ENCODE measurements at places on chromosomes 3 and 15.

DNA sequence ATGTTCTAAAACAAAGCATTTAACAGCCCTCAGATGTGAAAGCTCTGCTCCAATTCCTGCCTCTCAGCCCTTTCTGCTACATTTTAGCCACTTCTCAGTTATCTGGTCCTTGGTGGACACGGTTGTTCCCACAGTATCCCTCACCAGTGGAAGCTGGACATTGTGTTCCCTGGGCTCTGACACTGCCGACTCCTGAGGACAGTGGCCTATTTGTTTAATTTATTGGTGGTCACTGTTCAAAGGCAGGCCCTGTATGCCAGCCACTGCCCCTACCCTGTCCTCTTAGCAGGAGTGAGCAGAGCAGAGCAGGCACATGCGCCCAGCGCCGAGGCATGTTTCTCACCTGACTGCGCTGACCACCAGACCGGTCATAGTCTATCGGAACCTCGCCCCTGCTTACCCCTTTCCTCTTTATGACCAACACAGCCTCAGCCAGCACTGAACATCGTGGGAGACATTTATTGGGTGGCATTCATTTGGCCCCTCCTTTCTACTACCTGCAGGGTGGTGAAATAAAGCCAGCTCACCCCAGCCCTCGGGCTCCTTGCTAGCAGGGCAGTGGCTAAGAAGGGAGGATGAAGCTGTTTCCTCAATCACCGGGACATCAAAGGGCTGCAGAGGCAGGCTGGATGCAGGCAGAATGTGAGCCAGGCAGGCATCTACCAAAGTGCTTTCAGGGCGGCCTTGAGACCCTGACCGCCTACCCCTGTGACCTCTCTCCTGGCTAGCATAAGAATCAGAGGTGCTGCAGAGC, 54.3 kb upstream of the HACD2 start:
- DNase-seq: no peak

- DNase-seq: no peak
These were observed 70.5 kb upstream of the SLC4A7 start for GRCh38 chr3:27554706-27555105.

DNA sequence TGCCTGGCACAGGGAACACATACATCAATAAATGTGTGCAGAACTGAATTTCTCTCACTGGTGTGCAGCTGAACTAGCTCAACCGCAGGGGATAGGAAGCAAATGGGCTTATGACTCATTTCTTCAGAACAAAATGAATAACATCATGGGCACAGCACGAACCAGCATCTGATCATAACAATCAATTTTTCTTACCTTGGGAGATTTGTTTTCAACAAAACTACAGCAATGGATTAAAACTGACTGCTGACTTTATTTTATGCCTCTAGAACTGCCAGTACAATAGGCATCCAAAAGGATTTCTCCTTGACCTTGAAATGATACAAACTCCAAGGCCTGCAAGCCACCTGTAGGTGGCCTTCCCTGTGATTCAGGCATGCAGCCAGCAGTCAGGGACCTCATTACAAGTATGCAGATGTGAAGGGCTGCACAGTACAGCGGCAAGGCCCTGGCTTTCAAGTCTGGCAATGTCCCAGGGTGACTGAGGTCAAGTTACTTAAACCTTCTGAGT, 26.1 kb downstream of the TAMM41 start:
- no peak for DNase-seq

DNA sequence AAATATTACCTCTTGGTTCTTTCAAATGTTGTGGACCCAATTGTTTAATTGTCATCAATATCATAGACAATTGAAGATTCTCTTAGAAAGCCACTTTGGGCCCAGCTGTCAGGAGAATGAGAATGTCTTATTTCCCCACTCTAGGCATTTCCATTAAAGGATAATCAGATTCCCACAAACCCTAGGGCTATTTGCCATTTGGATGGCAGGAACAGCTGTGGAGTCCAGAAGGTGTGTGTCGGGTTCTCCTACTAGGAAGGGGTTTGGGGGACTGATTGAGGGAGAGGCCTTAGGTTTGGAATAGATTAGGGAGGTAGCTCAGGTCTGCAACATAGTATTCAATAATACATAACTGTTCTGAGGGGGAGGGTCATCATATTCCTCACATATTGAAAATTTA, 35.2 kb upstream of the PLSCR5 start:
- peak; percentile 44 for DNase-seq

DNA sequence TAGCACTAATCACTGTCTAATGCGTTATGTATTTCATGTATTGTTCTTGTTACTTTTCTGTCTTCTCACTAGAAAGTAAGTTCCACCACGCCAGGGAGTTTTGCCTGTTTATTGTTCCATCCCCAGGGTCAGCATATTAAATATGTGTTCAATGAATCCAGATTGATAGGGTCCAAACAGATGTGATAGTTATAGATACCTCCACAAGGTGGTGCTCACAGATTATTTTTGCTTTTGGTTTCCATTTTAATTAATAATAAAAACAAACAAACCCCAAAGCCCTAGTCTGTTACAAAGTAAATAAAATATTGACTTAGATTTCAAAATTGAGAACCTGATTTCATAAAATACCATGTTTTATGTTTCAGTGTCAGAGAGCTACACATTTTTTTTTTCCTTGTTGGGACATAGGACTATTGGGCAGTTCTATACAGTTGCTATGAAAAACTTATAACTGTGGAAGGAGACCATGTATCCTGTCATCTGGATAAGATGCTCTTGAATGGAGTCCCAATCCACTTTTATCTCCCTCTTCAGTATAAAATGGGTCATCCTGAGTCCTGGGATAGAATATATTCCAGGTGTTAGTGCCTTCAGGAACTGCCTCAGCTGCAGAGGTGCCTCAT, 12.4 kb downstream of the OTOL1 start:
- DNase-seq: no peak

- DNase-seq: no peak
These were observed 196.4 kb downstream of the STT3B start for GRCh38 chr3:31729082-31729481.

- DNase-seq: no peak
These were observed 202.8 kb downstream of the RSRC1 start for GRCh38 chr3:158312560-158313141.

- DNase-seq: no peak
These were observed 10.6 kb upstream of the LEO1 start for GRCh38 chr15:51982013-51982769.

DNA sequence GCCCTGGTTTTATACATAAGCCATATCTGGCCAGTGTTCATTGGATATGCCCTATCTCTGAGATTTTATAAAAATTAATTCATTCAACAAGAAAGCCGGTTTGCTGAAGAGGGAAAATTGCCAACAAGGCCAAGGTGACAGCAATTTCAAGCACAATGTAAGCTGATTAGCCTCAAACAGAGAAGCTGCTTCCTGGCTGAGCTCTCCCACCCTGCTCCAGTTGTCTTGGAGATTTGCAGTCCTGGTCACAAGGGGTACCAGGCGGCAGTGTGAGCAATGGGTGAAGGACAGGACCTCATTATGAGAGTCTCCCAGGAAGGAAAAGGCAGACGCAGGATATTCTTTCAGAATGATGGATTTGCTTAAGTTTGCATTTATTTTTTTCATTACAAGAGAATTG, 5.4 kb upstream of the THSD4 start:
- DNase-seq: peak; percentile 52

DNA sequence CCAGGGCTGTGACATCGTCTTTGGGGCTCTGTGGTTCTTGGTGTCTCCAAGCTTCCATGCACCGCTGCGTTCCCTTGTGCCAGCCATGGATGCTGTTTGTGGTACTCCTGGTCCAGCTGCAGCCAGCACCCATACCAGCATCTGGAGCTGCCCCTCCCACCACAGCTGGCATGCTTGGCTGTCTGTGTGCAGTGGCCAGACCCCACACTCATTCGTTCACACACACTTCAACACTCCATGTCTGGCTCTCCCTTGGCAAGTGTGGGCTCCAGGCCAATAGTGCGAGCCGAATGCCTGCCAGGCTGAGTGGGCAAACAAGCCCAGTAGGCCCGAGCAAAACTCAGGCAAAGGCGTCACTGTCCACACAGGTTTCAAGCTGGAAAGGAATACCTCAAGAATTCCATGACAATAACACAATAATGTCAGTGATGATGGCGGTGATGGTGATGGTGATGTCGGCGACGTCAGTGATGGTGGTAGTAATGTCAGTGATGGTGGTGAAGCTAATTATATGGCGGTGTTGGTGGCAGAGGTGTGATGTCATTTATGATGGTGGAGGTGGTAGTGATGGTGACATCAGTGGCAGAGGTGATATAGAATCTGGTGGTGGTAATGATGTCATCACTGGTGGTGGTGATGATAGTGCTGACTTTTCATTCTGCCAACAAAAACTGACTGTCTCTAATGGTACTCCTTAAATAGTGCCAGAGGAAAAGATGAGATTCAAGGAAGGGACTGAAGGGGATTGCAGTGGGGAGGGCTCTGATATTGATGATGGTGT, 19.3 kb downstream of the TBC1D21 start:
- DNase-seq: no peak

DNA sequence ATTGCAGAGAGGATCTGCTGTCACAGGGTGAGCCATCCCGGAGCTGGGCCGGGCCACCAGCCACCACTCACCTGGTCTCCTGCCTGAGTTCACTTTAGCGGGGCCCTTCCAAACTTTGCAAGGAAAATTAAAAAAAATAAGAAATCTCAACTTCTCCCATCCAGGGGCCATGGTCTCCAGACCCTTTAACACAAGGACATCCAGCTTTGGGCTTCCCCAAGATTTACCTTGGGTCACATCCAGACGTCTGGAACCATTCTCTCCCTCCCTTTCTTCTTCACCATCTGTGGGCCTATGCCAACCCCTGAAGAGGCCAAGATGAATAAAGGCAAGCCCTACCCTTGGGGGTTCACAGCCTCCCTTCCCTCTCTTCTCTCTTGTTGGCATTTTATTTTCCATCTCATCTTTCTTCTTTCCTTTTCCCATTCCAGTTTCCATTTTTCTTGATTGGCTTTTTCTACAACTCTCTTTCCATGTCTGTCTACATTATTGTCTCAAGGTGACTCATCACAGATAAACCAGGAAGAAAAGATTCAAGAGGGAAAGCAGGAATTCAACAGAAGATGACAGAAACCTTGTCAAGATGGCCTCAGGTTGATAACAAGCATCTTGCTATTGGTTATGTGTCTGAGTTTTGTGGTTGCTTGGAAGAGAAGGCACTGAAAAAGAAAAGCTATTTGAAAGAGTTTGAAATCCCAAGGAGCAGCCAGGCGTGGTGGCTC, 49.5 kb downstream of the ITGA11 start:
- no peak for DNase-seq

DNA sequence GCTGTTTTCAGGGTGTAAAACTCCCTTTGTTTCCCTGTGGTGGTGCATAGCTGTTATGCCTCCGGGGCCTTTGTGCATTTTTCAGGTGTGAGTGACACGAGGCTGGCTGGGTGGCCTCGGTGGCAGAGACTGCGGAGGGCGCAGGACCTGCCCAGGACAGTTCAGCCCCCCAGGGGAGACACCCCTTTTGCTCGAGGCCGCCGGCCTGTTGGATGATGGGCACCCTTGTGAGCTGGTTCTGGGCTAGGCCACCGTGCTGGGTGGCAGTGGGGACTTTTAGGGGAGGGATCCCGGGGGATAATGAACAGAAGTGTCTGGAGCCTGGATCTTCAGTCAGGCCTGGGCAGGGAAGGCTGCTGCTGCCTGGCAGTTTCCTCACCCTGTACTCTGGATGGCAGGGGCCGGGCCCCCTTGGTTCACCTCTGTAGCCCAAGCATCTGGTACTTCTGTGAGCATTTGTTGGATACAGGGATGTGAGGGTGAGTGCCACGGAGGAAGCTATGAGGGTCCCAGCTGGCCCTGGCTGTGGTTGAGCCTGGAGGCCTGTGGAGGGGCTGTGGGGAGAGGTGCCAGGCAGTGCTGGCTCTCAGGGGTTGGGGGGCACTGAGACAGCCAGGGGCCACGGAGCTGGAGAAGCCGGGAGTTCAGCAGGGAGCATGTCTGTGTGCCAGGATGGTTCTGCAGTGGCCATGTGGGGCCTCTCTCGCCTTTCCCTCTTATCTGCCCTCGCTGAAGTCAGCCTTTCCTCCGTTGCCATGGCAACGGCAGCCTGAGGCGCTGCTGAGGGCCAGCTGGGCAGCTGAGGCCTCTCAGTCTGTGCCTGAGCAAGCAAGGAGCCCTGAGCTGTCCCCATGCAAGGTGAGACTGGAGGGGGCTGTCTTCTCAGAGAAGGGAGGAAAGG, 49.0 kb downstream of the KY start:
- peak; percentile 83 for DNase-seq

- DNase-seq: no peak
These were observed 170.4 kb upstream of the LRRN1 start for GRCh38 chr3:3628676-3629328.

- no peak for DNase-seq
These were observed 58.7 kb upstream of the FNDC3B start for GRCh38 chr3:171980578-171981270.

DNA sequence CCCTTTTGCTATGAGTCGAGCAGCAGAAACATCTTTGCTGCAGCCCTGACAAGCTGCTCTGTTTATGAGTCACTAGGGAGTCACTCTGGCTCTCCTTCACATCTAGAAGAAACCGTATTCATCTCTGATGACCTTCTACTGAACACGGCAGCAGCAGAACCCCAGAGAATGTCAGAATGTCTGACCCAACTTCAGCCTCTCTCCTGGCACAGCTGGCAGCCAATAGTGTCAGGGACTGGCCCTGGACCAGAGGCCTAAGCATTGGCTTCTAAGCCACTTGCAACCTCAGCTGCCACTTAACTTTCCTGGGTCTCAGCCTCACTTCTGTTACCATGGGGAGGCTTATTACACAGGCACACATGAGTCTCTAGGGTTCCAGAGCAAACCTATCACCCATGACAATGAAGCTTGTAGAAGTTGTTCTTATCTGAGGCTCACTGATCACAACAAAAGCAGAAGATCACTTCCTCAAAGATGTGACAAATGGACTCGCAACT, 184.1 kb upstream of the TLE3 start:
- DNase-seq: no peak

DNA sequence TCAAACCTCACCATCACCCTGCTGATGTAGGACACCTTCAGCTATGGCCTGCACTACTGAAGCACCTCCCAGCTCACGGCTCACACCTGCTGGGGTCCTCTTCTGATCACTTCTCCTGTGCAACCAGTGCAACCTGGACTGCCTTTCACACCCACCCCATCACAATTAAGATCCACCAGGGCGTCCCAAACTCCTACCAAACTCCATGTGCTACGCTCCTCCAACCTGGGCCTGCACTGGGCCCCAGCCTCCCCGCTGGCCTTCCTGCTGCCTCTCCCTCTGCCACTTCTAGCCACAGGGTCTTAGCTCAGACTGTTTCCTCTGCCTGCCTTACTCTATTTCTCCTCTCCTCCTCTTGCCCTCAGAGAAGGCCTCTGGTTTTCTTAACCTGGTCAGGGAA, 12.8 kb downstream of the MESD start:
- no peak for DNase-seq

DNA sequence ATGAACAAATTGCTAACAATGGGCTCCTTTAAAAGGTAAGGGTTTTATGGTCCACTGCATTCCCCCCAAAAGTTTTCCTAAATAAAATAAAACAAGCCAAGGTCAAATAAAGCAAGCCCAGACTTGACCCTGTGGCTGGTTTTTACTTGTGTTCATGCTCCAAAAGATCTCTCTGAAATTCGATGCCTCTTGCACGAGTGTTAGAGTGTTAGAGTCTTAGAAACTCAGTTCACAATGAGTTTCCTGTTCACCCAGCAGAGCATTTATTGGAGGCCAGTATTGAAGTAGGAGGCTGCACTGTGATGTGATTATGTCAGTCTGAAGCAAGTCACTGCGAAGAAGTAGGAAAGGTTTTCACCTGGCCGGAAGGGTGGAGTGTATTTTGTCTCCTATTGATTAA, 59.9 kb upstream of the LRTM1 start:
- no peak for DNase-seq

- no peak for DNase-seq
These were observed 1.9 kb upstream of the MEX3B start for GRCh38 chr15:82047453-82048400.

GRCh38 chr3:141663993-141664392, 74.1 kb upstream of the RNF7 start:
- DNase-seq: no peak
